Retina (tissue), 1 donor: ENCODE measurements at places on chromosomes 12 and 14.

- DNase-seq: peak; percentile 38
These were observed 321.4 kb upstream of the LRFN5 start for GRCh38 chr14:41285186-41285748.

DNA sequence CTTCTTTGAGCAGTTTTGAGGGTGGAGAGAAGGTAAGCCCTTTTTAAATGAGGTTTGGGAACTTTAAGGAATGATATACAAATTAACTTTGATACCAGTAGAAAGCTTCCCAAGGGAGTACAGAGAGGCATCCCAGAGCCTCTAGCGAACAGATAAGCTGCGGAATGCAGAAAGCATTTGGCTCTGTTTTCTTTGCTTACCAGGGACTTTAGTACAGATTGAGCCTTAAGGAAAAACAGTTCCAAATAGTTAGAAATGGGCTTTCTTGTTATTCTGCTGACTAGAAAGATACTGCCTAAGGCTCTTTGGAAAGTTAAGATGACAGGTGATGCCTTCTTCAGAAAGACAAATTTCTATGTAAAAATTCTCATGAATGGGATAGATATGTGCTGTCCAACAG lies 261.7 kb upstream of the FOXN3 start:
- DNase-seq: no peak

DNA sequence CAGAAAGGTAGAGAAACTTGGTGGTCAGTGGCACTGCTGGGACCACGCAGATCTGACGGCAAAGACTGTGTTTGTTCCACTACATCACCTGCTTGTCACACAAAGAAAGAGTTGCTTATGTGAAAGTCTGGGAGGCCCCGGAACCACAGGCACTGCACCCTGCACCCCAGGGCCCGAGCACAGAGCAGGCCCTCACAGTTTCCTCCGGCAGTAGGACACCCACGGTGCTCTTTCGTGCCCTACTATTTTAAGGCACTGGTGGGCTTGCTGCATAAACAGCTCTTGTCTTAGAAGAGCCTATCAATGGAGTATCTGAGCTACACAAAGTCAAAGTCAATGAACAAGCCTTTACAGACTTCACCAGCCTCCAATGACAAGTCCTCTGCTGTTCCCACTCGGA lies 8.0 kb downstream of the LGMN start:
- no peak for DNase-seq

- no peak for DNase-seq
These were observed 196.9 kb downstream of the BCL11B start for GRCh38 chr14:99075061-99075460.

GRCh38 chr14:74235017-74235416 lies 4.2 kb upstream of the VSX2 start:
- DNase-seq: no peak

- no peak for DNase-seq
These were observed 11.7 kb downstream of the SLC38A4 start for GRCh38 chr12:46814143-46814542.

DNA sequence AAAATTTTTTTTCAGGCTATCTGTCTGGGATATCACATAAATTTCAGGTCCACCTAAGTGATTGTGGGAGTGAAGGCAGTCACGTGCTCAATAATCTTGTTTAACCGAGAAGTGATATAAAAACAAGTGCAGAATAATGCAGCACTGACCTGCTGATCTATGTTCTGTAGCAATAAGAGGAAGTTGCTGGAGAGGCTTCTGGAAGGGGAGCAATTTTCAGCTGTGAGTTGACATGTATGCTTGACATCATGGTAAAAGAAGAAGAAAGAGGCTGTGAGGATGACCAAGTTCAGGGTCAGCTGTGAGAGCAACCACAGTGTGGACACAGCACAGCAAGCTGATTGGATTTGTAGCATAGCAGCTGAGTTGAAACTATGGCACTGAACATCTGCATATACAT lies 172.0 kb upstream of the PELI2 start:
- no peak for DNase-seq

- DNase-seq: no peak
These were observed 8.4 kb downstream of the TMEM19 start for GRCh38 chr12:71694099-71694820.

DNA sequence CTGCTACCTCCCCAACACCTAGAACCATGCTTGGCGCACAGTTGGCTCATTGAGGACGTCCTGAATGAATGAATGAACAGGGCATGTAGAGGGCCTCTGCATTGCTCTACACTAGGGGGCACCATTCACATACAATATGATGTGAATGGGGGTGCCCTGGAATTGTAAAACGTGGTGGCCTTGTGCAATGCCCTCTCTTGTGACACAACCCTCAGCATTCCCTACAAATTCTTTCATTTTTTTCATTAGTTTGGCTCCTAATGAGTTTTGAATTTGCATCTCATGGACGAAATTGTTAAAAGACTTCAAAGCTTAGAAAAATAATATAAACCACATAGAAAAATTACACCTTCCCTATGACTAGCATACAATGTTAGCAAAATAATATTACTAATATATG lies 2.3 kb upstream of the DIO2 start:
- no peak for DNase-seq

- no peak for DNase-seq
These were observed 1.8 kb downstream of the NOVA1 start for GRCh38 chr14:26595926-26596542.
